ENCODE measurements at places on chromosomes 7 and 10.

DNA sequence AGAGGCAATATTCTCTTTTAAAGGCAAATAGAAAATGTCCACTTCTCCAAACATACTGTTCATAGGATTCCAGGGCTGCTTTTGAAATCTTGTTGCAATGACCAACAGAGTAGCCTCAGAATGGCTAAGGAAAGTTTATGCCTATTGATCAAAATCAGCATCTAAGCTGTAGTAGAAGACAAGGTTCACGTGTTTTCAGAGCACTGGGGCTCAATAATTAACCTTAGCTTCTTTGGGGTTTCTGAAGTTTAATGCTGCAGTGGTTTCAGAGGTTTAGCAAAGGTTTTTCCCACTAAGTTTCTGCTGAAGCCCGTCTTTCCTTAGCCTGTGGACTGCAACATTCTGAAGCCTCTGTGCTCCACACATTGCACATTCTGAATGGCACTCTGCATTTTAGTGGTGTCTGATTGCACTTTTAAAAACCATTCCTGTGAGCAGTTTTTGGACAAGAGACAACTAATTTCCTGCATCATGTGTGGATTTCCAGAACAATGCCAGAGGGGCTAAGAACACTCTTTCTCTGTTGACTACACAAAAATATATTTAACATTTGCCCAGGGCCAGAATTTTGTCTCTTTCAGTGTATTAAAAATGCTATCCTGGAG, 342.5 kb downstream of the PTEN start:
- no peak for DNase-seq

DNA sequence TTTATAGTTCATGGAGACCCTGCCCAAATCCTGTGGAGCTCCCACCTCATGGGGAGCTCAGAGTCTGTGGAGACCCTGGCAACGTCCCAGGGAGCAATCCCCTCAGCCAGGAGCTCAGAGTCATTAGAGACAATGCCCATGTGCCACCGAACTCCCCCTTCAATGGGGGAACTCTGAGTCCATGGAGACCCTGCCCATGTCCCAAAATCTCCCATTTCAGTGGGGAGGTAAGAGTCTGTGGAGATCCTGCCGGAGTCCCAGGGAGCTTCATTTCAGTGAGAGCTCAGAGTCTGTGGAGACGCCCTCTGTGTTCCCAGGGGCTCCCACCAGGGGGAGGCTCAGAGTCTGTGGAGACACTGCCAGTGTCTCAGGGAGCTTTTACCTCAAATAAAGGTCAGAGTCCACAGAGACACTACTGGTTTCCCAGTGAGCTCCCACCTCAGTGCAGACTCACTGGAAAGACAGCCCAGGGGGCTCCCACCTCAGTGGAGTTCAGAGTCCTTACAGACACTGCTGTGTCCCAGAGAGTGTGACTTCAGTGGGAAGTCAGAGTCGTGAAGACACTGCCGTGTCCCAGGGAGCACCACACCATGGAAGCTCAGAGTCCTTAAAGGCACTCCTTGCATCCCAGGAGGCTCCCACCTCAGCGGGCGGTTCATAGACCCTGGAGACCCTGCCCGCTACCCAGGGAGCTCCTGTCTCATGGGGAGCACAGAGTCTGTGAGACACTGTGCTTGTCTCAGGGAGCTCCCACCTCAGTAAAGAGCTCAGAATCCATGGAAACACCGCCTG, 5.0 kb downstream of the MYO1G start:
- DNase-seq, result peak; percentile 69

DNA sequence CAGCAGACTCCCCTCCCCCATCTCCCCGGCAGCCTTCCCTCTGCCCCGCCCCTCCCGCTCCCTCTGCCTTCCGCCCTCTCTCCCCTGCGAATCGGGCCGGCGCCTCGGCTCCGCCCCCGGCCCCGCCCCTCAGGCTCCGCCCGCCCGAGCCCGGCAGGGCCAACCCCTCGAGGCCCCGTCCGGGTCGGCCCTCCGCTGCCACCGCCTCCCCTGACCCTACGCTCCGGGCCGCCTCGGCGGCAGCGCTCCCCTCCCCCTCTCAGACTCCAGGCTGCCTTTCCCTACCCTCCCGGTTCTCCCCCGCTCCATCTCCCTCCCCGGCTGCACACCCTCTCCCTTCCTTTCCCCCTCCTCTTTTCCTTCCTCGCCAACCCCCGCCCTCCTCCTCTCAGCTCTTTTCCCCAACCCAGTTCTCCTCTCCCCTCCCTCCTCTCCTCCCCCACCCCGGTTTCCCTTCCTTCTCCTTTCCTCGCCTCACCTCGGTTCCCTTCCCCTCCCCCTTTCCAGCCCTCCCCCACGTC, 1.6 kb downstream of the ZNF467 start:
- DNase-seq, result peak; percentile 86

DNA sequence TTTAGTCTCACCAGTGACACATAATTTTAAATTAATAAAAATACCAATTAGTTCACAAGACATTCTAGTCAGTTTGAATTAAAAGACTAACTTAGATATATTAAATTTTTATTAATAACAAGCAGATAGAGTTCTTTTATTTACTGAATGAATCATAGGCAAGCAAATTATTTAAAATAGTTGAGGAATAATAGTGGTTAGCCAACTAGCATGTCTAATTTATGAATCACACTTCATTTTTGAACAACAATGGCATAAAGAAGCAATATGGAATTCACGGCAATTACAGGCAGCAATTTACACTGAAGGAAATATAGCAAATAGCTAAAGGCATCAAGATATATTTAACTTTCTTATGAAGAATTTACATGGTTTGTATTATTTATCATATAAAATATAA, 187.0 kb upstream of the SLC26A5 start:
- DNase-seq, result no peak

DNA sequence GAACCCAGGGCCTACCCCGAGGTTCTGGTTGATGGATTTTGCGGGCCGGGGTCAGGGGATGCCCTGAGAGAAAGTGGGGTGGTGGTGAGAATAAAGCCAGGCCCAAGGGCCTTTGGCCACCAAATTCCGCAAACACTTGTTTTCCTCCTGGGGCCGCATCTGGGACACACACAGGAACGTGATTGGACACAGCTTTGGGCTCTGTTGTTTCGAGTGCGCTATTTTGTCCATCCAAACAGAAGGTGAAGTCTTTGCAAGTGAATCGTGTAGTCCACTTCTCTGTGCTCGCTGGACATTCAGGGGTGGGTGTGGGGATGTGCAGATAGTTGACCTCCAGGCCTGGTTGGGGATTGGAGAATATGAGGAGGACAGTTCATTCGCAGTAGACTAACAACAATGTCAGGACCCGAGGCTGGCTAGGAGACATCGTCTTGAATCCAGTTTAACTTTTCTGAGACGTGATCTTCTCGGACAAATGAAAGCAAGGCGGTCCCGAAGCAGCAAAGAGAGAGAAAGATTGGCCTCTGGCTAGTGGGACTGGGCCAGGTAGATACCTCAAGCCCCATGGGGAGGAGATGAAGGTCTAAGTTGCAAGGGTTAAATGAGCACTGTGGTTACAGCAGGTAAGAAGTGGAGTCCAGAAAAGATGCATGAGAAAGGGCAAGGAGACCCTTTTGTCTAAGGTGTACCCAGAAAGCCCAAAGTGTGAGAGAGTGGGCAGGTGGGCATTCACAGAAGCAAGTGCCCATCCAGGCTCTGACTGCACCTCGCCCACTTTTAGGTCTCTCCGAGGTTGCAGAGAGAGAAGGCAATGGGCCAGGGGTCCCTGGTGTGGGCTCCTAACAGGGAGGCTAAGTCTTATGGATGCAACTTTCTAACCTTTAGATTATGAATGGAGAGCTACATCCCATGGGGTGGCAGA, 764 bp upstream of the FAM131B start:
- no peak for DNase-seq

GRCh38 chr7:90719155-90719554, 123.0 kb downstream of the CDK14 start:
- no peak for DNase-seq

DNA sequence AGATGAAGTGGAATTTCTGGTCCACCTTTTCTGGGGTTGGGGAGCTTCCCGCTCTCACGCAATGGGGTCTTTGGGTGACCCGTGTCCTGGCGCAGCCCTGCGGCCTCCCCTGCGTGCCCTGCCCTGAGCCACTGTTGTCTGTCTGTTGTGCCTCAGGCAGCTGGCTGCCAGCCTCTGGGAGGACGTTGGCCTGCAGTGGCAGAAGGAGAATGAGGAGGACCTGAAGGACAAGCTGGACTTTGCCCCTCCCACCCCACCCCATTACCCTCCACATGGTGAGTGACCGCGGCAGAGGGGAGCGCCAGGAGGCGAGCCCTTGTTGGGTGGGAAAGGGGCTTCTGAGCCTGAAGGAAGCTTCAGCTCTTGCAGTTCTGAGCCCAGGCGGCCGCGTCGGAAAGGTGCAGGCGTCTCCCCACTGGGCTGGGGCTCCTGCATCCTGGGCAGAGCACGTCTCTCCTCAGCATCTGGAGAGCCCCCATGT, 14.2 kb upstream of the PRKAR1B start:
- no peak for DNase-seq

Data from activated CD4-positive, alpha-beta T cell treated with anti-CD3 and anti-CD28 coated beads for 4 hours (primary cell).